T1000 (cell line): ENCODE measurements at places on chromosomes 3 and 15.

- DNase-seq, result peak; percentile 6
Measured at GRCh38 chr15:36883713-36884517, 216.4 kb downstream of the MEIS2 start.

- DNase-seq, result no peak
Measured at GRCh38 chr15:34514251-34514670, 69.2 kb downstream of the GOLGA8B start.

DNA sequence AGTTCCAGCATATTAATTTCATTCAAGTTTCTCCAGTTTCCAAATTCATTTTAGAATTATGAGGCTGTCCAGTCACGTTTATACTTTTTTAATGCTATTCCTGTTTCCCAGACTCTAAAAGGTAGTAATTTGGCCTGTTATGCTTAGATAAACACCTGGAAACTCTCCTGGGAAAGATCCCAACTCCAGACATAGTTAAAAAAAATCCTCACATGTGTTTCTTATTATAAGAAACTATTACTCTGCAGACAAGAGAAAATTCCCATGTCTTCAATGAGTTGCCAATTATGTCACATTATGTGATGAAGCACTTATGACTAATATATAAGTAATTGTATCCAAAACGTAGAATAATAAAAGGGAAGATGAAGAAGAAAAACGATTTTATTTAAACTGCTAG lies 137.1 kb upstream of the TMC3 start:
- no peak for DNase-seq

DNA sequence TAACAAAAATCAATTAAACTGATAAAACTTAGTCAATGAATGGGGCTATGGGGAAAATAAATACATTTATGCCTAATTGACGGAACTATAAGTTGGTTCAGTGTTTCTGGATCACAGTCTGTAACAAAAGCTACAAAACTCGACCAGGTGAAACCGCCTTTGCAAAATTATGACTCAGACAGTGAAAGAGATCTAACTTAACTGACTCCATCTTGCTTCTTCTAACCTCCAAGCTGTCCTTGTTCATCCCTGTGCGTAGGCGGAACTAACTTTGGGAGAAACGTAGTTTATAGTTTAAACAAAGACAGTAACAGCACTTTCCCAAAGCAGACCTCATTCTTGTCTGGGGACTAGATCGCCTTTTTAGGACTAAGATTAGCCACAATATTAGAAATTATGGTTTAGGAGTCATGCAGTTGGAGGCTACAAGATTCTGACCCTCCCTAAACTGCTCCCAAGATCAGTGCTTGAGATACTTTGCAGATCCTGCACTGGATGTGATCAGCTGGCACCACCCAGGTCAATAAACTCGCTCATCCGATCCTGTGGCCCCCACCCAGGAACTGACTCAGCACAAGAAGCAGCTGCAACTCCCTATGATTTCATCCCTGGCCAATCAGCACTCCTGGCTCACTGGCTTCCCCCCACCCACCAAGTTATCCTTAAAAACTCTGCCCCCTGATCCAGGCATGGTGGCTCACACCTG lies 7.2 kb upstream of the MFGE8 start:
- peak; percentile 14 for DNase-seq

- DNase-seq, result no peak
Measured at GRCh38 chr3:31705736-31706135, 173.0 kb downstream of the STT3B start.

- no peak for DNase-seq
Measured at GRCh38 chr3:59258550-59259260, 208.9 kb upstream of the CFAP20DC start.

DNA sequence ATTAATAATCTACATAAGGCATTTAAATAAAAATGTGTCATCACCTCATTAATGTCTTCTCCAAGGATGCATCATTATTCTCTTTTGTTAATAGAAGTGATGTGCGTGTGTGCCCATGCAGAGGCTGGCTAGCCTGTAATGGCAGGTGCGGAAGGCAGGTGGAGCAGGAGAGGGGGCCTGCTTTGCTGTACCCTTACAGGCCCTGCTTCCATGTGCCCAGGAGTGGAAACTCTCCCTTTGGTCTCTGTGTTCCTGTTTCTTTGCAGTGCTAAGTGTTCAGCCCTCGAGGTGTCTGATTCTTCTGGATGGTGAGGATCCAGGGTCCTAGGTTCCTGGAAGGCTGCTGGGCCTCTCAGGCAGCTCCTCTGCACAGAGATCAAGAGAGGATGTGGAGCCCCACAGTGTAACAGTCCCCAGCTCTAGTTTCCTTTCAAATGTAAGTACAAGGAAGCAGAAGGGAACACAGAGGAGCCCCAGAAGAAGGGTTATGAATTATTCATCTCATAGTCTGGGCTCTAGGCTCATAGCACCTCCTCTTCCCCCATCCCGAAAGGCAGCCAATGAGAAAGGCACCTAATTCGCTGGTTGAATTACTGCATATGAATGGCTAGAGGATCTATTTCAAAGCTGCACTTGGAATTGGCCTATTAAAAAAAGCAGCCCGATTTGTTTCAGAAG lies 39.2 kb upstream of the AGBL1 start:
- DNase-seq, result no peak

- no peak for DNase-seq
Measured at GRCh38 chr15:90126596-90127435, 24.5 kb upstream of the IDH2 start.

DNA sequence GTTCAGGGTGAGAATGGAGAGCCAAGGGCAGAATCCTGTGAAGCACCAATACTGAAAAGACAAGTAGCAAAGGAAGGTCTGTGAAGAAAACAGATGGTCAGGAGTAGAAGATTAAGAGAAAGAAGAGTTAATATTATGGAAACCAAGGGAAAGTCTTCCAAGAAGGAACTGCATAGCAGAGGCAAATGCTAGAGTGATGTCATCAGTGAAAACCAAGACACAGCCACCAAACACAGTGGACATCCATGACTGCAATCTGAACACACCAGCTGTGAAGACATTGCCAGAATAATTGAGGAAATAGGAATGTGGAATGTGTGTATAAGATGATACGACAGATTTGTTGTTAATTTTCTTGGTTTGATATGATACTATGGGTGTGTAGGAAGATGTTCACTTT lies 26.8 kb upstream of the ZBTB38 start:
- DNase-seq, result no peak

- DNase-seq, result peak; percentile 39
Measured at GRCh38 chr3:42036483-42036823, 54.7 kb upstream of the TRAK1 start.

- no peak for DNase-seq
Measured at GRCh38 chr3:139052802-139053600, 8.3 kb upstream of the PRR23C start.

- no peak for DNase-seq
Measured at GRCh38 chr3:69194431-69195165, 72.2 kb upstream of the LMOD3 start.

GRCh38 chr3:135762188-135762856 lies 203.2 kb upstream of the PPP2R3A start:
- no peak for DNase-seq

DNA sequence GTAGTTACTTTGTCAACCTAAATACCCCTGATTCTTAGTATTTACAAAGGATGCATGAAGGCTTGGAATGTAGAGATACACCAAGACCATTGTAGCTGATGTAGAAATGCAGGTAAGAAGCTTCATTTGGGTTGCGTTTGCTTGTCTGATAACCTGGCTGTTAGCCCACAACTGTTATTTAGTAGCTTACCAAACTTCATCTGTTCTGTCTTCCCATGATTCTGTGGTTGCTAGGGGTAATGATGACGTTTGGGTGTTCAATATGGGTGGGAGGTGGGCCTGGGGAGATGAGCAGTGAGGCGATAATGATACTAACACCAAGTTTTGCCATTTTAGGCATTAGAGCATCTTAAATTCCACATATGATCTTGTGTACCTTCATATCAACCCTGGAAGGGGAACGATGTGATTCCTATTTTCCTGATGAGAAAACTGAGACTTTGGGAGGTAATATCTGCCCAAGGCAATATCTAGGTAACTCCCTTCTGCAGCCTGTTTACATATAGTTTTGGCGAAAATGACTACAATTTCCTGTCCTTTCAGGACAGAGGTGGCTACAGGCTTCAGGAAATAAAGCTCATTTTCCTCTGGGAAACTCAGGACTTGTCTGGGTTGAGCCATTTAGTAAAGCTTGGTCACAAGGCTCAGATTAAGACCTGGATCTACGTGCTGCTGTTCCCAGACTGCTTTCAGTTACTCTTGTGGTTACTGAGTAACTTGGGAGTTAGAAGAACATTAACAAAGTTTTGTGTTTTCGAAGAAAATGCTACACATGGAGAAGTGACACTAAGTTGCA lies 26.8 kb downstream of the FNDC3B start:
- DNase-seq, result no peak

DNA sequence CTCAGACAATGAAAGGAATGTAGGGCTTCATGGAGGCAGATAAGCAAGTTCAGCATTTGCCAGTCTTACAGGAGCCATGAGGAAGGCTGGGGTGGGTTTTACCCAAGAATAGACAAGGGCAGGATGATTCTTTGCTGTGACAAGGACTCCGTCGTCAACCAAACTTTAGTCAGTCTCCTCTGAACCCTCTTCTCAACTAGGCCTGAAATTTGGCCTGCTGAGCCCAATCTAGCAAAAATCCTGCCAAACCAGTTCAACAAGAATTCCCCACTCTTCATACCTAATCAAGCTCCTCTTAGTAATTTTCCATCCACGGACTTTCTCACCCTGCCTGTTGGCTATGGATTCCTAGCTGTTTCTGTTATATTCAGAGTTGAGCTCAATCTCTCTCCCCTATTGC lies 280.5 kb downstream of the TBL1XR1 start:
- DNase-seq, result no peak

GRCh38 chr3:31065765-31066164 lies 171.3 kb upstream of the GADL1 start:
- no peak for DNase-seq

DNA sequence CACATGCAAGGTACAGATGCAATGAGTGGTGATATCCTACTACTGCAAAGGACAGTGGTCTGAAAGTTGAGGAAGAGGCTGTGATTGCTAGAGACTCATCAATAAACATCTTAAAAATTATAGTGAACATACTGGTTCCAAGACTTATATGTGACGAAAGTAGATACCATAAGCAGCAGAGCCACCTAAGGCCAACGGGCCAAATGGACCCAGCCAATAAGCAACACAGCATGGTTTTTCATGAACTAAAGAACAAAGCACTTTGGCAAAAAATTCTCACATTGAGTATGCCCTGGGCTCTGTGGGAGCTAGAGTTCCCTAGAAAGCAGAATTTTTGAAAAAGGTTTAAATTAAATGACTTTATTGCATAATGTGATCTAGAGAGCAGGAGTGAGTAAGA lies 272.1 kb downstream of the SI start:
- DNase-seq, result no peak

GRCh38 chr3:46017720-46018119 lies 9.6 kb downstream of the XCR1 start:
- no peak for DNase-seq

GRCh38 chr3:44509393-44509921 lies 32.0 kb upstream of the ZNF445 start:
- DNase-seq, result no peak

- no peak for DNase-seq
Measured at GRCh38 chr3:111541391-111541790, 606 bp upstream of the CD96 start.

DNA sequence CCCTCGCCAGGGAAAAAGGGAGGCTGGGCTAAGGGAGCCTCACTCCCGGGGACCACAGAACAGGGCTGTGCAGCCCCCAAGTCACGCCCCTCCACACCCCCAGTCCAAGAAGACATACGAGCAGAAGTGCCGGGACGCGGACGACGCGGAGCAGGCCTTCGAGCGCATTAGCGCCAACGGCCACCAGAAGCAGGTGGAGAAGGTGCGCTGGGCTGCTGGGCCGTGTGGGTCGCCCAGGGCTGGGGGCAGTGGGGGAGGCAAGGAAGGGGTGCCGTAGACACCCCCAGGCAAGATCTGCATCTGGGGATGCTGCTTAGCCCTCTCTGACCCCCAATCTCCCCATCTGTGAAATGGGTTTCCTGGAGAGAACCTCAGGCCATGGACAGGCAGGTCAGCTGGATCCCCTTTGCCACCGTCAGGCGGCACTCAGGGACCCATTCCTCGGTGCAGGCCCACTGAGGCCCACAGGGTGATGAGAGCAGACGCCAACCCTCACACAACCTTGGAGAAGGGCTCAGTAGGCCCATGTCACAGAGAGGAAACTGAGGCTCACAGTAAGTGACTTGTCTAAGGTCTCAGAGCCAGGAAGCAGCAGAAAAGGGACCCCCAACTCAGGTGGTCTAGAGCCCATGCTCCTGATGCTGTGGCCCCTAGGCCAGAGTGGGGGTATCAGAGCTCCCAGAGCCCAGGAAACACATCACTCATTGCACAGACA lies 33.7 kb downstream of the PSTPIP1 start:
- no peak for DNase-seq

DNA sequence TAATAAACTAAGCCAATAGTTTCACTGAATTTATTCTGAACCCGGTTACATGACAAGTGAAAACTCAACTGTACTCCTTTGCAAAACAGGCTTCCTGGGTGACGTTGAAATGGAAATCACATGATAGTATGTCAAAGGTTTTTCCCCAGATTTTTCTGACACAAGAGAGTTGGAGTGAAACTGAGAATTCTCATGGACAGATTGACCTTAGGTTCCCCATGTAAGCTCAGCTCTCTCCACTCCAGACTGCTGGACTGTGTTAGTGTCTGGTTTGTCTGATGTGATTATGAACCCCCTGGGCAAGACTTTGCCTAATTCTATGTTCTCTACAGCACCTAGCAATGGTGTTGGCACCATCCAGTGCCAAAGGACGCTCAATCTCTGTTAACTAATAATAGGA lies 219.7 kb upstream of the COL8A1 start:
- no peak for DNase-seq

GRCh38 chr3:8871306-8871705 lies 92.0 kb downstream of the RAD18 start:
- no peak for DNase-seq

GRCh38 chr3:190699776-190700175 lies 162.7 kb downstream of the GMNC start:
- no peak for DNase-seq

DNA sequence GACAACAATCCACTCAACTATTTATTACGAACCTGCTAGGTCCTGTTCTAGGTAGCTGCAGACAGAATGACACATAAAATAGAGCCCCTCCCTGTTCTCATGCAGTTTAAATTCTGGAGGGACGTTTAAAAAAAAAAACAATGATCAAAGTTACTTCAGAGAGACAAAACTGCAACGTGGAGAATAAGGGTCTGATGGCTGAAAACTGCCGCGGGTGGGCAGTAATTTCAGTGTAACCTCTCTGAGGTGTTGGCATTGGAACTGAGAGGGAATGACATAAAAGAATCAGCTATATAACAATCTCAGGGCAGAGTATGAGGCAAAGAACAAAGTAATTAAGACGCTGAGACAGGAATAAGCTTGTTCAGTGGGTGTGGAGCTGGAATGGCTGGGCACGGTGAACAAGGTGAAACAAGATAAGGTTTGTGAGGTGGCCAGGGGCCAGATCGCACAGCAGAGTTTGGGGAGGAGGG lies 19.5 kb downstream of the TBL1XR1 start:
- no peak for DNase-seq

DNA sequence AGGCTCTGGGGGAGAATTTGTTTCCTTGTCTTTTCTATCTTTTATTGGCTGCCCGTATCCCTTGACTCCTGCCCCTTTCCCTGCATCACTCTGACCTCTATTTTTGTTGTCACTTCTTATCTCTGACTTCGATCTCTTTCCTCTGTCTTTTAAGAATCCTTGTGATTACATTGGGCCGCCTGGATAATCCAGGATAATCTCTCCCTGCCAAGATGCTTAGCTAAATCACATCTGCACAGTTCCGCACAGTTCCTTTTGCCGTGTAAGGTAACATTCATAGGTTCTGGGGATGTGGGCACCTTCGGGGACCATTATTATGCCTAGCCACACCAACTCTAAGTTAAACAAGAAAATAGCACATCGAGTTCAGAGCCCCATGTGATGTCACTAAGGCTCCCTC lies 103.0 kb upstream of the DPPA4 start:
- DNase-seq, result no peak
